ENCODE measurements at places on chromosomes 5 and 9.

GRCh38 chr9:36207016-36207415 is 16.3 kb downstream of the CLTA start:
- DNase-seq = no peak

- DNase-seq = no peak
These were observed 309.3 kb downstream of the KIAA0825 start for GRCh38 chr5:94309141-94309540.

DNA sequence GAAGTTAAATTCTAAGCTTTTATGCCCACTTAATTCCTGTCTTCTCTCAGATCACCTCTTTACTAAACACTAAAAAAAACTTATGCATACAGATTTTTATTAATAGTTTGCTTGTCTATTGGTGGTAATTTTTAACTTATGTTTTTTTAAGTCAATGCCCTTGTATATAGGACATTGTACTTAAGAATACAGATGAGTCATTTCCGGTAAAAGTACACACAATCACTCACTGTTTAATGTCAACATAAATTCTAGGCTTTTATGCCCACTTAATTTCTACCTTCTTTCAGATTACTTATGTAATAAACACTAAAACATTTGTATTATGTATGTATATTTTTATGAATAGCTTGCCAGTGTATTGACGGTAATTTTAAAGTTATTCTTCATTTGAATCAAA is 872.8 kb upstream of the CDH9 start:
- no peak for DNase-seq

DNA sequence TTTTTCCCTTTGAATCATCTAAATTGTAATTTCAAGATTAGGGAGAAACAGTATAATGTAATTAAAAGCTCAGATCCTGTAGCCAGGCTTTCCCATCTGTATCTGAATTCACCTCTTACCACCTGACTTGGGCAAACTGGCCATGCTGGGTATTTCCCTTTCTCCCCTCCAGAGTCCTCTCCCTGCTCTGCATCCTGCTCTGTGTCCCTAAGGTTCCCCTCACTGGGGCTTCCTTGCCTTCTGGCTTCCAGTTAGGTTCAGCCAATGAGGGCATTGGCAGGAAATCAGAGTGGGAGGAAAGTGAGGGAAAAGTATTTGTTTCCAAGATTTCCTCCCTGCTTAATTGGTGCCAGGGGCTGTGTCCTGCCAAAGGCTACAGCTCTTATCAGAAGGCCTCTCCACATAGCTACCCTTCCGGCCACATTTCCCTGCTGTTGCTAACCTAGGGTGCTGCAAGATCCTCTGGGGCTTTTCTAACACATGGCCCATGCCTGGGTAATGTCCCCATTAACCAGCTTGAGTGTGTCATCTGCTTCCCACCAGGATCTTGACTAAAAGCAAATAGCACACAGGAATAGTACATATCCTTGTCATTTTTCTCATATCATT is 51.0 kb upstream of the MPDZ start:
- DNase-seq = no peak

GRCh38 chr9:134177624-134178393 is 13.4 kb upstream of the RNU6ATAC start:
- no peak for DNase-seq

GRCh38 chr5:66247176-66247960 is 103.3 kb downstream of the SREK1 start:
- no peak for DNase-seq

DNA sequence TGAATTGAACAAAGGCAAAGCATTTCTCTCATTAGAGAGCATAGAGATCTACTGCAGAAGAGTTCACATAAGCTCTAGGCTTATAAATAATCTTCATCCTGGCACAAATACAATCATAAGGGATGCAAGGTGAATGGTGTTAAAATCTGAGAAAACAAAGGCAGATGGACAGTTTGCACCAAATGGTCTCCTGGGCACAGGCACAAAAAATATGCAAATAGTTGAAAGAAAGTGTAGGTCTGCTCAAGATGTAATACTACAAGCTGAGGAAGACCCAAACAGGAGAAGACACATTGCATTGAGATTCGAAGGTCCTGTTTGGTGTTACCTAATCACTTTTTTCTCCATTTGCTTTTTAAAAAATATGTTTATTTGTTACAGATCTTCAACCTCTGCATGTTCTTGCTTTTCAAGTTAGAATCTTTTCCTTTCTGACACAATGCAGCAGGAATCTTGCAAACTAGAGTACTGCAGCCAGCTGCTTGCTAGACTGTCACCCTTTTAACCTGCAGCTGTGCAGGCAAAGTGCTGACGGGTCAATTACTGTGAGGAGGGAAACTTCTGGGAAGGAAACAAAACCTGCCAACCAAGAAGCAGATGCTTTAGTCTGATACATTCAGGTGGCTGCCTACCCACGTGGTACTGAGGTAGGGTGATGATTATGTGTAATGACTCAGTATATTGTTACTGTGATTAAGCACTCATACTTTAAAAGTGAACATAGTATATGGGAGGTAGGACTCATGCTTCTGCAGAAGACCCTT is 1048.6 kb upstream of the SEMA6A start:
- DNase-seq = peak; percentile 39

- DNase-seq = no peak
These were observed 279.8 kb upstream of the POU5F2 start for GRCh38 chr5:94021246-94021645.

DNA sequence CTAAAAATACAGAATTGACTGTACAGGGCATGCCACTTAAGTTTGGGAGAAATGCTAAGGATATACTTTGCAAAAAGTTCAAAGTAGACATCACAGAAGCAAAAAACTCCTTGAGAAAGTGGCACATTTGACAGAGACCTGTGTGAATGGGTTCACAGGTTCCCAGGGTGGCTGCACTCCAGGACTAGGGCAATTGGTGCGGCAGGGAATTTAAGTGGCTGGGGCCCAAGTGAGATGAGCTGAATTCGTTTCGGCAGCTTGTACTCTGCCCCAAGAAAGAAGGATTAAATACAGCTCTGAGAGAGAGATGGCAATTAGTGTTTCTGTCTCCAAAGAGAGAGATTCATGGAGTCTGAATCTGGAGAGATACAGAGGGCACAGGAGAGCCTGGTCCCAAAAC is 280.1 kb downstream of the FBXL17 start:
- no peak for DNase-seq

- peak; percentile 55 for DNase-seq
These were observed at the start of gene FAM13B for GRCh38 chr5:138032572-138033385. TSS of gene FAM13B (minus strand) at chr5:138033079. CDS start at chr5:138019111, 13,968 bp downstream.

DNA sequence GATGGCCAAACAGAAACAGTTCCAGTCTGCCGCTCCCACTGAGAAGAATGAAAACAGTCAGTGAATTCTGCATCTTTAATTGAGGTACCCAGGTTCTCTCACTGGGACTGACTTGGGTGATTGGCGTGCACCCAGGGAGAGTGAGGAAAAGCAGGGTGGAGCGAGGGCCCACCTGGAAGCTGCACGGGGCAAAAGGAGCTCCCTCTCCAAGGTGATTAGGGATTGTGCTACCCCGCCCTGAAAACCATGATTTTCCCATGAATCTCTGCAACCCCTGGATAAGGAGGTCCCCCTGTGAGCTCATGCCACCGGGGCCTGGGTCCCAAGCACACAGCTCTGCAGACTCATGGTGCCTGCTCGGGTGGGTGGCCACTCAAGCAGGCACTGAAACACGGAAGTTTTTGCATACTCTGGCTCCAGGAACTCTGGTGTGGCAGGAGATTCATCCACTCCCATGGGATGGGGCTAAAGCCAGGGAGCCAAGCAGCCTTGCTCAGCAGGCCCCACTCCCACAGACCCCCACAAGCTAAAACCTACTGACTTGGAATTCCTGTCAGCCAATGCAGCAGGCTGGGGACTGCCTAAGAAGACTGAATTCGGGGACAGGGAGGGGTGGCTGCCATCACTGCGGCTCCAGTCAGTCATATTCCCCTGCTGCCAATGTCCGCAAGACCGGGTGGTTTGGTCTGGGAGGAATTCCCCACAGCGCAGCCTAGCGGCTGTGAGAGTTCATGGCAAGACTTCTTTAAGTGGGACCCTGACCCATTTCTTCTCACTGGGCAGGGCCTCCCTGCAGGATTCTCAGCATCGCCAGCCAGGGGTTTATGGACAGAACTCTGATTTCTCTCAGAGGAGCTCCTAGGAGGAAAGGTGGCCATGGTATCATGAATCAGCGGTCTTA is 652.2 kb upstream of the RGMB start:
- DNase-seq = no peak

DNA sequence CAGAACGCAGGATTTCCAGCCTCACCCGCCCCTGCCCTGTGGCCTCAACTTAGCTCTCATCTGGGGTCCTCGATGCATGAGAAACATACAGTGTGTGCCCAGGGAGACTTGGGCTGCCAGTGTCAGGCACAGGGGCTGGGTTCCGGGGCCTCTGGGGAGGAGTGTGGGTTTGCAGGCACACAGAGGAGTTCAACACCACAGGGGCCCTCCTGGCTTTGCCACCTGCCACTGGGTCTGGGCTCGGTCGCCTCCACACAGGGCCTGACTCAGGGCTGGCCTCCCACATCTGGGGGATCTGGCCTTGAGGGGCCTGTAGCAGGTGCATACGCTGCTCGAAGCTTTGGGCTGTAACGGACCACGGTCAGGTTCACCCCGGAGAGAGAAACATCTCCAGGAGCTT is 111.6 kb downstream of the COL5A1 start:
- DNase-seq = no peak

- DNase-seq = no peak
These were observed 1.8 kb upstream of the ENTPD2 start for GRCh38 chr9:137055385-137056364.

DNA sequence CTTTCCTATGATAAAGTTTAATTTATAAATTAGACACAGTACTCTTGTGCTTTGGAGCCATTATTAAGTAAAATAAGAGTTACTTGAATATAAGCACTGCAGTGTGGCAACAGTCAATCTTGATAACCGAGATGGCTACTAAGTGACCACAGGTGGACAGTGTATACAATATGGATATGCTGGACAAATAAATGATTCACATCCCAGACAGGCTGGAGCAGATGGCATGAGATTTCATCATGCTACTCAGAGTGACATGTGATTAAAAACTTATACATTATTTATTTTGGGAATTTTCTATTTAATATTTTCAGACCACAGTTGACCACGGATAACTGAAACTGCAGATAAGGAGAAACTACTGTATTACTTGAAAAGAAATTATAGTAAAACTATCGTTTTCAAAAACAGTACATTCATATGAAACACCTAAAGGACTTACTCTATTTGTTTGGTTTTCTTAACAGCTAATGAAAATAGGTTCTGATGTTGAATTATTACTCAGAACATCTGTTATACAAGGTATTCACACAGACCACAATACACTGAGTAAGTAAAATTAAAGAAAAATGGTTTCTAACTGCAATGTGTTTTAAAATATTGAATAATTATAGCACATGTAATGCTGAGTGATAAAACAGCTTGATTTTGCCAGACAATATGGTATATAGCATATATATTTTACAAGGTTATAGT is 16.0 kb downstream of the LYRM7 start:
- DNase-seq = peak; percentile 44

DNA sequence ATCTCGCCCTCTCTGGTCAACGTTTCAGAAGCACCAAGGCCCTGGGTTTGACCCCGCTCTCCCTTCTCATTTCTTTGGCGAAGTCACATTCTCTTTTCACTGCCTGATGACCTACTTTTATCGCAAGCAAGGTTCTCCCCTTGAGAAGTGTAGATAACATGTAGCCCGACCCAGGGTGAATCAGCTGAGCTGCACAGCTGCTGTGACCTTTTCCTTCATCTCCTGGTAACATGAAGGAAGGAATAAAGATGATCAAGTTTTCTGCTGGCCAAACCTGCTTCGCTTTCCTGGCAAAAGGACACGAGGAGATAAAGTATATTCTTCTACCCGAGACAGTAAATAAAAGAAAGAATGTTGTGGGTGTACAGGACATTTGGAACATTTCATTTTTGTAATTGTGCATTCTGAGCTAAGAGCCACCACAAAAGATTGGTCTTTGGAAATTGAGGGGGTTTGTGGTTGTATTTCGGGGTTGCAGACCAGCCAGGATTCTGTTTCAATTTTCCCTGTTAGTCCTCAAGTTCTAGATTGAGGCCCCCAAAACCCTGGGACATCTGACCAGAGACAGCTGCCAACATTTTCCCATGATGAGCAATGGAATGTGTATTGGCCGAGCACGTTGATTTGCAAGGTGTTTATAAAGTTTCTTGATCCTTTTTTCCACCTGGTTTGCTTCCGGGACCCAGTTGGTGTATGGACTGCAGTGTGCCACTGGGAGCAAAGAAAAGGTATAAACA is 155.1 kb upstream of the ZNF462 start:
- DNase-seq = no peak

DNA sequence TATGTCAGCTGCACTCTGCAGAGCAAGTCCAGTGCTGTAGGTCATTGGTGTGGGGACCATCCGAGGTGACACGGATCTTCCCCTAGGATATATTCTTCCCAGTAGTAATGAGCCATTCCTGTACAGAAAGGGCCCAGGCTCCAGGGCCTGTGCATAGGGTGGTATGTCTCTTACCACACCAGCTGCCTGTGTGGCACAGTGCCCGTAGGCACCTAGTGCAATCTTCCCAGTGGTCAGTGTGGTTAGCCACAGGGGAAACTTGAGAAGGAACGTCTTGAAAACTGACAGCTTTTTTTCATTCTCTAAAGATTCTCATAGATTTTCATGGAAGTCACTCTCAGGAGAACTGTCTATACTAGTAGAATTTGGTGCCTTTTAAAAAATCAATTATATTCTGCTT is 39.8 kb downstream of the CYSTM1 start:
- no peak for DNase-seq

GRCh38 chr5:11105696-11106095 is 344.7 kb upstream of the DAP start:
- DNase-seq = peak; percentile 97

- no peak for DNase-seq
These were observed 209.6 kb upstream of the TNC start for GRCh38 chr9:115327436-115328122.

DNA sequence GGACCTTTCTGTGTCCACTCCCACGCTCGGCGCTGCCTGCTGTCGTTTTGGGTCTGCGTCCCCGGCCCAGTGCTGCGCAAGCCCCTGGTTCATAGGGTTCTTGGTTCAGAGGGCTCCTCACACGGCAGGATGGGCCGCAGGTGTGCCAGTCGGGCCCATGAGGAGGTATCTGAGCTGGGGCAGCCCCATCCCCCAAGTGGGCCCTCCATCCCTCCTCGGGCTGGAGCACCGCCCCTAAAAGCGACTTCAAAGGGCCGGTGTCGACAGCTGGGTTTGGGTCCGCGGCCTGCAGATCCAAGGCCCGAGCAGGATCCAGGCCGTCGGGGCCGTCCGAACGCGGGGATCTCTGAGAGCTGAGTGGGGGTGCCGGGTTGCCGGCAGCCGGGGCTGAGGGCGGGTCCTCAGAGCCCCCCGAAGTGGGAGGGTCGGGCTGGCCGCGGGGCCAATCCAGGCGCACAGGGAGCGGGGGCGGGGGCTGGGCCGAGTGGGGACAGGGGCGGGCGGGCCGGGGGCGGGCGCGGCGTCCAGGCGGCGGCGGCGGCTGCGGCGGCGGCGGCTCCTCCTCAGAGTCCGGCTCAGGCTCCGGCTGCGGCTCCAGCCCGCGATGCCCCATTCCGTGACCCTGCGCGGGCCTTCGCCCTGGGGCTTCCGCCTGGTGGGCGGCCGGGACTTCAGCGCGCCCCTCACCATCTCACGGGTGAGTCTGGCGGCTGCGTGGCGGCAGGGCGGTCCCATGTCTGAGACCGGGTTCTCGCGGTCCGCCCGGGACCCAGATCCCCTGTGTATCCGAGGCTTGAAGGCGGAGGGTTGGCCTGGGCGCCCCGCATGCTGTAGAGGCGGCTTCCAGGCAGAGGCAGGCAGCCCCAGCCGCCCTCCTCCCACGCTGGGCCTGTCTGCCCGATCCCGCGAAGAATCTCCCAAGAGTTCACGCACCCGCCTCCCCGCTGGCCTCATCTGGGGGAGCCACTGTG is at the start of gene PDLIM4:
Gene PDLIM4, plus strand, starts transcription at position 566 of the 971 bp plus-strand sequence. Its CDS starts 39 bp downstream, at position 605.
- DNase-seq = no peak

GRCh38 chr5:174516741-174517140 is 207.6 kb upstream of the MSX2 start:
- DNase-seq = no peak

Data from NCI-H524 (cell line).